ENCODE measurements at places on chromosomes 7 and 10.

GRCh38 chr7:41627645-41628298 lies 75.1 kb downstream of the INHBA start:
- DNase-seq, result no peak

DNA sequence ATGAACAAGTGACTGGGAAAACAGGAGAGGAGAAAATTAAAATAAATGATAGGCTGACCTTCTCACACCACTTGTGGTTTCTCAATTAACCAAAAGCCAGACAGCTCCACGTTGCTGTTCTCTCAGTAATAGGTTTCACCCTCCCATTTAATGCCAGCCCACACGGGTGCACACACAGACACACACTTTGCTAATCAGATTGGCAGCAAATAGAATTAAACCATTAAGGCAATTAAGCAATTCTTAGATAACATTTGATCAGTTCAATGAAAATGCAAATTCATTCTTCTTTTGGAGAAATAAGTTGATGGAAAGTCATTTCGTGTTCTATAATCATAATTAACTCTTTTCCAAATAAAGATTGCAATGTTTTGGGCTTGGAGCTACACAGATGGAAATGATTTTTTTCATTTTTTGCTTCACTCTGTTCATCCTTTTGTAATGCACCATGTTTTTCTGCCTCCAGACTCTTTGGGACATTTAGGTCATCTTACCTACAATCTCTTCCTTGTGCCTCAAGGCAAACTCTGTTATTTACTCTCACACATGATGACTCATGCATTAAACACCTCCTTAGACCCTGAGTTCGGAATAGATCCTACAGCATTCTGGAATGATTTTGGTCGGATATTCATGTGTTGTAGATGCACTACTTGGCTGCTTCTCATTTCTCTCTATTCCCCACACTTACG lies 700.7 kb downstream of the AUTS2 start:
- no peak for DNase-seq

GRCh38 chr10:57890691-57891090 lies 377.0 kb downstream of the IPMK start:
- no peak for DNase-seq

DNA sequence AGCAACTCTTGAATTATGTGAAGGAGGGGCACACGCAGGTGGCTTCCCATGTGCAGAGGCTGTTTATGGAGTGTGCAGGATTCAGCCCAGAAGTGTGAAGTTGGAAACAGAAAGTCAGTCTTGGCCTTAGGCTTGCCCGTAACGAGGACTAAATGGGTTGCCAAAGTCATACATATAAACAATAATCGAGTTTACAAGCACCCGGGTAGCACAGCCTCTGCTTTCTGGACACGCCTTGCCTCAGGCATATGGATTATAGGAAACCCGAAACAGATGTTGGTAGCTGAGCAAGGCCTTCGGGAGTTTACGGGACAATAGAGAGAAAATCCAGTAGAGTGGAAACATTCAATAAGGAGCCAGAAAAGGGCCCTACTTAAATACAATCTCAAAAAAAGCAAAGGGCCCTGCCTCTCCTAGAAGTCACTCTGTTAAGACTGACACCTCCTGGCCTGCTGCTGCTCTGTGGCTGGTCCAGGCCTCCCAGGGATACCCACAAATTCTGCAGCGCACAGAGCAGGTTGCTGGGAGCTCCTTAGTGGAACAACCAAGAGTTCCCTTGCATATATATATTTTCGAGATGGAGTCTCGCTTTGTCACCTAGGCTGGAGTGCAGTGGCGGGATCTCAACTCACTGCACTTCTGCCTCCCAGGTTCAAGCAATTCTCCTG lies 48.5 kb downstream of the SMKR1 start:
- peak; percentile 60 for DNase-seq

DNA sequence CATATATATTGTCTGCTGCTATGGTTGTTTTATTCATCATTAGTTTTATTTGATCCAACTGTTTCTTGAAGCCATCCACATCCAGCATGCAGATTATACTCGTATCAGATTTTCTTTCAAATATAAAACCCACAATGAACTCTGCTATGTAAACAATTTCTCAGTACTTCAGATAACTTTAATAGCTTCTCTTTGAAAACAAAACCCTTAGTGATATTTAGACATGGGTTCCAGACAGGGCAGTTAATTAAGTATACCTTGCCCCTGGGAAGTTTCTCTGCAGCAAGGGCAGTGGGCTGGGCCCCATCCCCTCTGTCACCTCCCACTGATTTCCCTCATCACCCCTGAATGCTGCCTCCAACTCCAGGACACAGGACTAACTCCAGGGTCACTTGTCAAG lies 104.3 kb downstream of the GFRA1 start:
- DNase-seq, result no peak

- no peak for DNase-seq
Measured at GRCh38 chr10:34016576-34016975, 682.1 kb upstream of the NRP1 start.

- DNase-seq, result peak; percentile 95
Measured at GRCh38 chr10:4131407-4132215, 346.6 kb upstream of the KLF6 start.

DNA sequence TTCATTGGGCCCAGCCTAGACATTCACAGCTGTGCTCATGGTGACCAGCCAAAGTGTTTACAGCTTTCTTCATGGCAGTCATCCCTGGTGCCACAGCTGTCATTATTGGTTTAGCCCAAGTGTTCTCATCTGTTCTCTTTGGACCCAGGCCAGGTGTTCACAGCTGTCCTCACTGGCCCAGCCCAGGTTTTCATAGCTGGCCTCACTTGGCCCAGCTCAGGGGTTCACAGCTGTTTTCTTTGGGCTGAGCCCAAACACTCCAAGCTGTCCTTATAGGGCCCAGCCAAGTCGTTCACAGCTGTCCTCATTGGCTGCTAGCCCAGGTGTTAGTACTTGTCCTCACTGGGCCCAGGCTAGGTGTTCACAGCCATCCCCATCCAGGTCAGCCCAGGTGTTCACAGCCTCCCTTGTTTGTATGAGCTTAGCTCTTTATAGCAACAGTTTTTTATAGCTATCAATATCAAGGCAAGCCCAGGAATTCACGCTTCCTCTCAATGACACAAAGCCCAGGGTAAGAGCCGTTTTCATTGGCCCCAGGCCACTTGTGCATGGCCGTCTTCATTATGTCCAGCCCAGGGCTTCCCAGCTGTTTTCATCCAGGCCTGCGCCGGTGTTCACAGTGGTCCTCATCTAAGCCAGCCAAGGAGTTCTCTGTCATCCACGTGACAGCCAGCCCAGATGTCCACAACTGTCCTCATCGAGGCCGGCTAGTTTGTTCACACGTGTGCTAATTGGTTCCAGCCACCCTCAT lies 11.6 kb downstream of the FRG2B start:
- DNase-seq, result no peak

GRCh38 chr7:113636727-113637421 lies 281.9 kb downstream of the PPP1R3A start:
- no peak for DNase-seq

DNA sequence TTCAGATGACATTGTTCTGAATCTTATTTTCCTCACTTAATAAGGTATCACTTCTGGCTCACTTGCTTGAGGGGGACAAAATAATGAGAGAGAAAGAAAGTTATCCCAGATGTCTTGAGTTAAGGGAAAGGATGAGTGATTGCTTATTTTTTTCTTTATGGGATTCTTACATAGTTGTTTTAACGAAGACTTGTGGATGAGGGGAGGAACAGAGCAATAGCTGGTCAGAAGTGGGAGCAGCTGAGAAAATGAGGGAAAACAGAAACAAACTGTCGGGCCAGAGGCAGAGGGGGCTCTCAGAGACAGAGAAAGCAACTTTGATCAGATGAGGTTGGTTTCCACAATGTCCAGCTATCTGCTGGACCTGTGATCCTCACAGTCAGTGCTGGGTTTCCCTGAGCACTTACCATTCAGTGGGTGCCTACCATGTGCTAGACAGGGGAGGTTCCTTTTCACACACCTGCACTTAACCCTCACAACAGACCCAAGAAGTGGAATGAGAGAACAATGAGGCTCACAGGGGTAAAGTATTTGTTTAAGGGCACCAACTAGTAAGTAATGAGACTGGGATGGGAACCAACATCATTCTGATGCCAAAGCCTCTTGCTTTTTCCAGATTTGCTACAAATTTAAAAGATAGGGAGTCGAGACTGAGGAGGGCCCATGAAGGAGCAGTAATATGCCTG lies 64.2 kb downstream of the BICC1 start:
- DNase-seq, result no peak

GRCh38 chr10:9103301-9103700 lies 1048.8 kb downstream of the GATA3 start:
- DNase-seq, result no peak

DNA sequence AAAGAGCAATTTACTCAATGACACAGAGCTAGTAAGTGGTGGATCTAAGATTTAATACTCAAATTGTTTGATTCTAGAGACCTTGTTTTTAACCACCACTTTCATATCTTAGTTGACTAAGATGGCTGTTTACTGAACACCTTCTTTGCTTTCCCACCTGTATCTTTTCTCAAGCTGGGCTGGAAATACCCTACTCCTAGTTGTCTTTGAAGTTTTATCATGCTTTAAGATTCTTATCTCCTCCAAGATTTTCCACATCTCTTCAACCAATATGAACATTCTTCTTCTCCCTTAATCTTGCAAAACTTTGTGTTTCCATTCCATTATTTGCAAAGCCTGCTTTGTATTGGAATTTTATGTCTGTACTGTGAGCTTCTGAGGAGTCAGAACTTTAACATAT lies 157.9 kb downstream of the NXPH1 start:
- DNase-seq, result no peak

GRCh38 chr7:3482147-3482921 lies 181.3 kb downstream of the SDK1 start:
- no peak for DNase-seq

DNA sequence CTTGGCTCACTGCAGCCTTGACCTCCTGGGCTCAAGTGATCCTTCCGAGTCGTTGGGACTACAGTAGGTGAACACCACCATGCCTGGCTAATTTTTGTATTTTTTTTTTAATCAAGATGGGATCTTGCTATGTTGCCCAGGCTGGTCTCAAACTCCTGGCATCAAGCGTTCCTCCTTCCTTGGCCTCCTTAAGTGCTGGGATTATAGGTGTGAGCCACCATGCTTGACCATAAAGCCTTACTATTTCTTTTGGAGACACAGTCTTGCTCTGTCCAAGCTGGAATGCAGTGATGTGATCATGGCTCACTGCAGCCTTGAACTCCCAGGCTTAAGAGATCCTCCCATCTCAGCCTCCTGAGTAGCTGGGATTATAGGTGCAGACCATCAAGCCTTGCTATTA lies 12.6 kb downstream of the TFAM start:
- no peak for DNase-seq

DNA sequence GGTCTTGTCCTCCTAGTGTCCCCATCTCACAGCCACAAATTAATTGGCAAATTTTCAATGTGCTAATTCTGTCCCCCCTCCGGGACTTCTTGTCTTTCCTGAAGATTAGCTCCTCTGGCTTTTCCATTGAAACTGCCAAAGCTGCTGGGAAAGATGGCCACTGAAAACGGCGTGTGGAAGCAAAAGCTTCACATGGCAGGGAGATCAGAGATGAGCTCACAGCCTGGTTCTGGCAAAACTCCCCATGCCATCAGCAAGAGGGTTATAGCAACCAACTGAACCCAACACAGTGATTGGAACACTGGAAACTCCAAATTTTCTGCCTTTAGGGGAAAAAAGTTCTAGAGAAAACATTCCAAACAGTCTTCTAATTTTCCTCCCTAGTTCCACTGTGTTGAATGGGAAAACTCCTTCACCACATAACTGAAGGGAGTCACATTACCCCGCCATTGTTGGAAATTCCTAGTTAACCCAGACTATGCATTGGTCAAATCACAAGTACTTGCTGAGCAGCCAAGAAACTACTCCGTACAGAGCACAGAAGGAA lies 37.0 kb downstream of the NRAP start:
- no peak for DNase-seq

DNA sequence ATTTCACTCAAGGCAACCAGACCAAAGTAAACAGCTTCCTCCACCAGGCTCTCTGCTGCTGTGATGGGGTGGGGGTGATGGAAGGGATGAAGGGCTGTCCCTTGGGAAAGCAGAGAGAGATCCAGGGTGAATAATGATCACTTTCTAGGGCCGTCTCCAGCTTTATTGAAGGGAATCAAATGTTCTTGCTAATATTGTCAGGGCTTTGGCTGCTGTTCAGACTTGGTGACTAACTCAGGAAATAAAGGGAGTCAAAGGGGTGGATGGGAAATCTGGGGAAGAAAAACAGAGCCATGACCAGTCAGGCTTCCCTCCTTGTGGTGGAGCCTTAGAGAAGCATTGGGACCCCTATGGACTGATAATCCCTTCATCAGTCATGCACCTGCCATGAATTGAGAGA lies 196.2 kb upstream of the AGK start:
- DNase-seq, result peak; percentile 9

DNA sequence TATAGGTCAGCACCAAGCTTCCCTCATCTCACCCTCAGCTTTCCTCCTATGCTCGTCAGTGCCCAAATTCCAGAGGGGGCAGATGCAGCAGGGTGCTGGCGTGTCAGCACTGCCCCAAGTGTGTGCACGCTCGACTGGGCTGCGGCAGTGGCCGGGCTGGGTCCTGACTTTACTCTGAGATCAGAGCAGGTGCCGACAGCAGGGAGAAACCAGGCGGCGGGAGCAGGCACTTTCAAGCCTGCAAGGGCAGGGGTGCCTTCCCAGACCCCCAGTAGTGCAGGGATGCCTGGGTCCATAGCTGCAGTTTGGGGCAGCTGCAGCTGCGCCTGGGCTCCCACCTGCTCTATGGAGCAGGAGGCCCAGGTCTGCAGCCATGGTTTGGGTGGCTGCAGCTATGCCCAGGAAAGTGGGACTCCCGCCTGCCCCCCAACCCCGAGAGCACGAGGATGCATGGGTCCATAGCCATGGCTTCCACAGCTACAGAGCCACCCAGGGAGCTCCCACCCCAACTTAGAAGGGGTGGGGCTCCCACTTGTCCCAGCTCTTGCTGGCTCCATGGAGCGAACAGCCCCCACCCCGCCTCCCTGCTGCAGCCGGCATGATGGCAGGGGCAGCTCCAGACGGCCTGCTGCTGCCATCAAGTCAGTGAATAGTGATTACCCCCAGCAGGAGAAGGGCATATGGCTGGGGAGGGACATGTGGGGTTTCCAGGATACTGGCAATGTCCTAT lies 199.2 kb upstream of the KMT2E start:
- no peak for DNase-seq

DNA sequence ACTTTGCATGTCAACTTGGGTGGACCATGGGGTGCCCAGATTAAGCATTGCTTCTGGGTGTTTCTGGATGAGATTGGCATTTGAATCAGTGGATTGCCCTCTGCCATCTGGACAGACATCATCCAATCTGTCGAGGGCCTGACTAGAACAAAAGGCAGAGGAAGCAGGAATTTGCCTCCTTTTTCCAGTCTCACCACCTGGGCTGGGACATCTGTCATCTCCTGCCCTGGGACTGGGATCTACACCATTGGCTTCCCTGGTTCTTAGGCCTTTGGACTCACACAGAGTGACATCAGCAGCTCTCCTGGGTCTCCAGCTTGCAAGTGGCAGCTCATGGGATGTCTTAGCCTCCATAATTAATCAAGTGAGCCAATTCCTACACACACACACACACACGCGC lies 10.3 kb downstream of the SLC13A4 start:
- DNase-seq, result no peak
